IPS DF 19.7 (cell line): ENCODE measurements at places on chromosomes 1 and 21.

DNA sequence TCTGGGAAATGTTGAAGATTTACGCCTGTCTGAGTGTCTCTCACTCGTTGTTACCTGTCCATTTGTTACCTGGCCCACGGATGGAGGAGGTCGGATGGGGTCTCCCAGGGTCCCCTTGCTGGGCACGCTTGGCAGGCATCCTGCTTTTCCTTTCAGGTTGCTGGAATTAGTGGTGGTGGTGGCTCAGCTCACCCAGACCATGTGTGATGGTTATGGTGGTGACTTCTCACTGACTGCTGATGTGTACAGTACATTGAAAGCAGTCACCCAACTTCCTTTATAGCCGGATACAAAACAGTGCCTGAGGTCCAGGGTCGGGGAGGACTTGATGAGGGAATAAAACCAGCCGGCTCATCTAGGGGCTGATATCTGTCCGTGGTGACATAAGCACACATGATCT, 19.5 kb downstream of the MAPKAPK2 start:
- no peak for DNase-seq

DNA sequence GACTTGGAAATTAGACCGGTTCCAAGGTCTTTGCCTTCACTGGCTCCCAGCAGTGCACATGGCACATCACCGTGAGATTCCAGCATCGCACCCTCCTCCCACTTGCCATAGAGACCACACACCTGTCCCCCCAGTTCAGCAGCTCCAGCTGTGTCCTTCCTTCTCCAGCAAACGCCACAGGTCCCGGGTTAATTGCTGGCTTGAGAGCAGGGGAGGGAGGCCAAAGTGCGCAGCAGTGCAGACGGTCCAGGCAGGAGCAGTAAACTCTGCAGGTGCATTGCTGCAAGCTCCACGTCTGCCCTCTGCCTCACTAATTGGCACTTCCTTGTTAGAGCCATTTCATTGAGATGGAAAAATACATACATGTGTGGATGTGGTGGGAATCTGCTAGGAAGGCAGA, 65.3 kb downstream of the KLHDC7A start:
- DNase-seq, result no peak

GRCh38 chr1:156811168-156811567, 5.5 kb downstream of the SH2D2A start:
- no peak for DNase-seq

GRCh38 chr1:4652631-4653327, 1.6 kb upstream of the AJAP1 start:
- no peak for DNase-seq

DNA sequence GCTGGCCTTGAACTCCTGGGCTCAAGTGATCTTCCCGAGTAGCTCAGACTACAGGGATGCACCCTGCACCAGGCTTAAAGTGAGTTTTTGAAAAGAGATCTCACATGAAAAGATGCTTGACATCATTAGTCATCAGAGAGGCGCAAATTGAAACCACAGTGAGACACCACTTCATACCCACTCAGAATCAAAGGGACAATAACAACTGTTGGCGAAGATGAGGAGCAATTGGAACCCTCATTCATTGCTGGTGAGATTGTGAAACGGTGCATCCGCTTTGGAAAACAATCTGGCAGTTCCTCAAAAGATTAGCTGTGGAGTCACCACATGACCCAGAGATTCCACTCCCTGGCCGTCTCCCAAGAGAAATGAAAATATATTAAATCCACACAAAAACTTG, 122.3 kb downstream of the PGBD5 start:
- DNase-seq, result no peak

GRCh38 chr1:93565496-93566206, 116.0 kb downstream of the BCAR3 start:
- DNase-seq, result no peak

DNA sequence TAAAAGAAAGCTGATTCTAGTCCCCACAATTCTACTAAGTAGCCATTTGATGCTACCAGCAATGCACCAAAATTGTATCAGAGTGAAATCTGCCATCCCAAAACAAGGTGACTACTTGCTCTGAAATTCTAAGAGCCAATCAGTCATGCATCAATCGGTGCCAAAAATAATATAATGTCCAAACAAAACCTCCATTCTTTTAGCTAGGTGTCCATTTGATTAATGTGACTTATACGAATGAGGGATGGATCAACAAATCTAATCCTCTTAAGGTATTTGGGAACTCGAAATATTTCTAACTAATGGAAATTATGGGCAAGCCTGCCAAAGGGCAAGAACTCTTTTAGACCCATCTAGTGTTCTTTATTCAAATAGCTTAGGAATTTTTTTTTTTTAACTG, 66.4 kb upstream of the NEK2 start:
- no peak for DNase-seq
